CD4-positive, alpha-beta T cell treated with Interleukin-17A for 4 hours (primary cell): ENCODE measurements at places on chromosomes 6 and 20.

- no peak for DNase-seq
Measured at GRCh38 chr6:150196942-150197745, 54.3 kb downstream of the PPP1R14C start.

DNA sequence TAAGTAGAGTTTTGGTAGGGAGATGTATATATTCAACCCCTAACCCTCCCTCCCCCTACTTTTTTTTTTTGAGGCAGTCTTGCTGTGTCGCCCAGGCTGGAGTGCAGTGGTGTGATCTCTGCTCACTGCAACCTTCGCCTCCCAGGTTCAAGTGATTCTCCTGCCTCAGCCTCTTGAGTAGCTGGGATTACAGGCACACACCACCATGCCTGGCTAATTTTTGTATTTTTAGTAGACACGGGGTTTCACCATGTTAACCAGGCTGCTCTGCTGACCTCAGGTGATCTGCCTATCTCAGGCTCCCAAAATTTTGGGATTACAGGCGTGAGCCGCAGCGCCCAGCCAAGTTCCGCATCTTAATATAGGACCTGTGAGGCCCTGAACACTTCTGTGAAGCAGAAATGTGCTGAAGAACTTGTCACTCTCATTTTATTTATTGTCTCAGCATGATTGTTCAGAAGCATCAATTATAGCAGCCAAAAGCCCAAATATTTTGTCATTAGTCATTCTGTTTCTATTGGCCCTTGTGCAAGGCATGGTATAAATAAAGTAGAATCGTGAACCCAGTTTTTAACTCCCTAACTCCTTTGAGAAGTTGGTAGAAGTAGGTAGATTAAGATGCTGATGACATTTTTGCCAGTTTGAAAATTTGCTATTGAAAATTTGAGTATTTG, 19.4 kb downstream of the DSTN start:
- DNase-seq, result no peak

- peak; percentile 51 for DNase-seq
Measured at GRCh38 chr20:44646023-44646640, 5.4 kb downstream of the ADA start.

DNA sequence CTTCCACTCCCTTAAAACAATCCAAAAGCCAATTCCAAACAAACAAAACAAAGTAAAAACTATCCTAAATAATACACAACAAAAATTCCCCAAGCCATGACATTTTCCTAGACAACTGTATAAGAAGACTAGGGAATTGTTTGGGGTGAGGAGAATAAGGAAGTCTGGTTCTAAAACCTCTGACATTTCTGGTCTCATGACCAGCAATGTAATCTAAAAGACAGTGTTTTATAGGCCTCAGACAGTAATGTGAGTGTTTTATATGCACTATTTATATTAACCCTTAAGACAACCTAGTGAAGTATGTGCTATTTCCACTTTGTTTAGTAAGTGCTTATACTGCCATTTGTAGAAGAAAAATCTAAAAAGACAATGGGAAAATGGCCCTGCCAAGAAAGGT, 13.0 kb upstream of the RCAN2 start:
- DNase-seq, result no peak

GRCh38 chr6:106882601-106883518, 91.7 kb downstream of the CD24 start:
- DNase-seq, result no peak

DNA sequence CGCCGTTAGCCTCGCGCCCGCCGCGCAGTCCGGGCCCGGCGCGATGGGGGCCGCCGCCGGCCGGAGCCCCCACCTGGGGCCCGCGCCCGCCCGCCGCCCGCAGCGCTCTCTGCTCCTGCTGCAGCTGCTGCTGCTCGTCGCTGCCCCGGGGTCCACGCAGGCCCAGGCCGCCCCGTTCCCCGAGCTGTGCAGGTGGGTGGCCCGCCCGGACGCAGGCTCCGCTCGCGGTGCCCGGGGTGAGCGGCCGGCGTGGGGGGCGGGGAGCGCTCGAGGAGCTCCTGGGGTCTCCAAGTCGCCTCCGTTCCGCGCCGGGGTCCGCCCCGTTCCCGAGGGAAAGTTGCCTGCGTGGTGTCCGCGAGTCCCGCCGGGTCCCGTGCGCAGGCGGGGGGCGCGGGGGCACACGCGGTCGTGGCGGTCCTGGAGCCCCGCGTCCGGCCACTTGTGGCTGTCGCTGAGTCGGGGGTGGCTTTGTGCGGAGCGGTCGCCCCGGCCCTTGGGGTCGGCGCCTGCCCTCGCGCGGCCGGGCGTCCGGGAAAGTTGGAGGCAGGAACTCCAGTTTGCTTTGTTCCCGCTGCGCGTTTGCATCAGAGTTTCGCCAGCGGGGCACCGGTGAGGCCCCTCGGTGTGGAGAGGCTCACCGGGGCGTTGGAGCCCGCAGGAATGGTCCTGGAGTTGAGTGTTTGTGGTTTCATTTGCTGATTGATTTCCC, 476 bp downstream of the IGF2R start:
- peak; percentile 35 for DNase-seq

DNA sequence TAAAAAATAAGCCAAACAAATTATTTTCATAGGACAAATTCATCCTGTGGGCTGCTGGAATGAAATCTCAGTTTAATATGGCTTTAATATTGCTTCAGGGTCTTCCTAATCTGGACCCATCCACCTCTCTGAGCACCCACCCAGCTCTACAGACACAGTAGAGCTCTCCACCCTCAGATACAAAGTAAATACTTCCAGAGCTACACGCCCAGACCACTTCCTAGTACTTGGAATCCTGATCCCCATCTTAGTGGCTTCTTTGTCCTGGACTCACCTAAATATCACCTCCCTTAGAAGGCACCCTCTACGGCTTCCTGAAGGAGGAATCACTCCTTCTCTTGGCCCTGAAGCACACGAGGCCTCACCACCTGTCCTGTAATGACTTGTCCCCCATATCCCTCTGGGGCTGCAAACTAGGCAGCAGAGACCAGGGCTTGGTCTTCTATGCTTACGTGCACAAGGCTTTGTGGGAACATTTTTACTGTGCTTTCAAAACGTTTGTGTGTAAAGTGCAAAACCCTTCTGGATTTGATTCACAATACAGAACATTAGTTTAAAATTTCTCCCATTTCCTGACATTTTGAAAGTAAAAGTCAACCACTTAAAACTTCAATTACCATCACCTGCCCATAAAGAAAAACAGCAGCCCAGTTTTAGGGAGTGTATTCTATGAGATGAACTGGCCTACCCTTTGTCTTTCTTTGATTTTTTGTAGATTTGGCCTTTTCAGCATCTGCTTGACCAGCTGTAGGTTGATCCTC, 2.4 kb downstream of the CTCFL start:
- no peak for DNase-seq

DNA sequence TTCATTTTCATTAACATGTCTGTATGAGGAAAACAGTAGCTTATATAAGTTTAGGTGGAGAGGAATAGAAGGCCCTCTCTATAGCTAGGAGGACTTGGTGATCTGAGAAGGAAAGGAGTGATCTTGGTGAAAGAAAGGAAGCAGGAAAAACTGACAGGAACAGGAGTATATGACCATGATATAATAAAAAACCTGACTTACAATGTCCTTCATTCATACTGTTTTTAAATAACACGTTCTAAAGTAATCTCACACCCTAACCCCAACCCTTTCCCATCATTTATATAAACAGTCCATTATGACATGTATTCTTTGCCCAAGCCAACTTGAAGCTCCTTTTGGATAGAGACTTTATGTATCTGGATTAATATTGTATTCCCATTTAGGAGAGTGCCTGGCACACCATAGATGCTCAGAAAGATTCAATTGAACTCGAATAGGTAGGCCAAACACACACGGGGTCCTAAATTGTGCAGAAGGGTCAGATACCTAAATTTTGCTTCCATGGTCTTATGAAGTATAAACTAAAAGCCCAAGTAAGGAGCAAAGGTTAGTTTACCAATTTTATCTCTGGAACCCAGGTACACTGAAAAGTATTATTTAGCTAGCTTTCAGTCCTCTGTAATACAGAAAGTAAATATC, 75.9 kb downstream of the OR2B2 start:
- DNase-seq, result no peak

GRCh38 chr6:35370124-35370741, 27.9 kb downstream of the PPARD start:
- peak; percentile 51 for DNase-seq
